ENCODE measurements at places on chromosomes 13 and 19.

DNA sequence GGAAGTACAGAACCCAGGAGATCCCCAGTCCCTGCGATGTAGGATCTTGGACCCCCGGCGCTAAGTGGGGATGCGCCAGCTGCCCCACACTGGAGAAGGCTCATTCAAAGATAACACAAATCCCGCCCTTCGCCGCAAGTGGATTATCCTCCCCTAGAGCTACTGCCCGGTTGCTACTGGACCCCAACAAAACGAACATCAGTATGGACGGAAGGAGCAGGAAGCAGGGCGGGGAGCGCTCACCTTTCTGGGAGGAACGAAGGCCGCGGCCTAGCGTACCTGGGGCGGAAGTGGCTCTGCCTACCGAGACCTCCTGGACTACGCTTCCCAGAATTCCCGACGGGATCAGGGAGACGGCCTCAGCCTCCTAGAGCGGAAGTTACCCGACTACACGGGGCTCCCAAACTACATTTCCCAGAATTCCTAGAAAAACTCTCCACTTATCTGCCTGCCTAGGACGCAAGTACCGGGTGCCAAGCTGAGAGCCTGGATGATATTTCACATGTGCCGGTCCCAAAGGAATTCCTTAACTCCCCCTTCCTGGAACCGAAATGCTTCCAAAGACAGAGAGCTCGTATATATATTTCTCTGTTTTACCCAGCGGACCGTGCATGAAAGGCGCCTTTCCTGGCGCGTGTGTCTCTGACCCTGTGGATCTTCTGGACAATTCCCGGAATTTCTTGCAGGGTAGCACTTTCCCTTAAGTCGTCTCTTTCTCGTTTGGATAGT lies at the start of gene ZNF112:
ZNF112 (minus strand) TSS at position 298 of the 729 bp plus-strand sequence. CDS start 16,141 bp downstream, outside the sequence.
- peak; percentile 95 for DNase-seq

DNA sequence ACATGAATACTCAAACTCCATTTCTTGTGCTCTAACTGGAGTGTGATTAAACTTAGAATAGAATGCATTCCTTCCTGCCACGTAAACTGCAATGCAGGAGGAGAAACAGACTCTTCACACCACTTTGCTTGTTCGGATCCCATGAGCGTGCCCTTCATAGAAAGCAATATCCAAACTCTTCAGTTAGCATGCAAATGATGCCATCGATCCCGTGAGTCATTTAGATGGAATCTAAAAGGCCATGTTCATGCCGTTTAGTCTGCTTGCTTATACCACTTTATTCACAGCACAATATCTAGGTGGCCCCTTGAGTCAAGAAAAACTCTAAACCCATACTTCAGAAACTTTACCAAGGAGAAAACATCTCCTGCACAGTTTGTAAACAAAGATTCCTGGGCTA lies 225.8 kb downstream of the OXGR1 start:
- DNase-seq, result no peak

- no peak for DNase-seq
Observed at GRCh38 chr13:92560883-92561282, 665.7 kb upstream of the GPC6 start.

DNA sequence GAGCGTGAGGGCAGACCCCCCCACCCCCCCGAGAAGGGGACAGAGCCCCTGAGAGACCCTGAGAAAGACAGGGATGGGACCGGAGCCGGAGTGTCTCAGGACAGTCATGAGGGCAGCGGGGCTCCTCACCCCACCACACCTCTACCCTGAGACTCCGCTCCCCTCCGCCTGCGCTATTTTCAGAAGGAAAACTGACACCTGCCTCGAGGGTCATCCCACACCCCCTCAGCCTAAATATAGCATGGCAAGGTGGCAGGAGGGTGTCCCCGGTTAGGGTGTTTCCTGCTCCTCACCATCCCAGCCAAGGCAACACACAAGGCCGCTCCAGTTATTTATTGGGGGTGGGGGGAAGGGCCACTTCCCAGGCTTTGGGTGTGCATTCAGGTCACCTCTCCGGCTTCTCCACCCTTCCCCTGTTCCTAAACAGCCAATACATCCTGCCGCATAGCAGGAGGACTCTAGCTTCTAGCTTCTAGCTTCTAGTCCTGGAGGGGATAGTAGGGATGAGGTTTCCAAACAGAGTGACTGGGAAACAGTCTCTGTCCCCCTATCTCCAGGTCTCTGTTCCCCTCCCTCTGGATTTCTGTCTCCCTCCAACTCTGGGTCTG lies 1.4 kb upstream of the NTF4 start:
- DNase-seq, result no peak

GRCh38 chr19:37572203-37572602 lies 22.4 kb downstream of the ZNF571 start:
- DNase-seq, result no peak

DNA sequence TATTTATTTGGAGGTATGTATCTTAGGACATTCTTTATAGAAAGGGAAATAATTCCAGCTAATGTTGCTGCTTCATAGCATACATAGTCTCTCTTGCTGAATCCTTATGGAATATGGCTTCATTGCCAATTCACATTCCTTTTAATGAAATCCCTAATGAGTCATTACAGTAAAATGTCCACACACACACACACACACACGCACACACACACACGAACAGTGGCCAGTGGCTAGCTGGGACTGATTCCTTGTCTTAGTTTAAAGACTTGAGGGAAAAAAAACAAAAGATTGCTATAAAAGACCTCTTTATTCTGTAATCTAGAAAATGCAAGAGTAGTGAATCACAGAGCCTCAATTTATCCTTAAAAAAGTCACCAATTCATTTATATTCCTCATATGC lies 301.6 kb downstream of the SLITRK6 start:
- no peak for DNase-seq

GRCh38 chr13:80224468-80224867 lies 116.5 kb downstream of the SPRY2 start:
- DNase-seq, result no peak

- DNase-seq, result no peak
Observed at GRCh38 chr19:34181111-34181864, 9.0 kb downstream of the LSM14A start.

- peak; percentile 56 for DNase-seq
Observed at GRCh38 chr13:113297370-113298042, 467 bp downstream of the LAMP1 start.

DNA sequence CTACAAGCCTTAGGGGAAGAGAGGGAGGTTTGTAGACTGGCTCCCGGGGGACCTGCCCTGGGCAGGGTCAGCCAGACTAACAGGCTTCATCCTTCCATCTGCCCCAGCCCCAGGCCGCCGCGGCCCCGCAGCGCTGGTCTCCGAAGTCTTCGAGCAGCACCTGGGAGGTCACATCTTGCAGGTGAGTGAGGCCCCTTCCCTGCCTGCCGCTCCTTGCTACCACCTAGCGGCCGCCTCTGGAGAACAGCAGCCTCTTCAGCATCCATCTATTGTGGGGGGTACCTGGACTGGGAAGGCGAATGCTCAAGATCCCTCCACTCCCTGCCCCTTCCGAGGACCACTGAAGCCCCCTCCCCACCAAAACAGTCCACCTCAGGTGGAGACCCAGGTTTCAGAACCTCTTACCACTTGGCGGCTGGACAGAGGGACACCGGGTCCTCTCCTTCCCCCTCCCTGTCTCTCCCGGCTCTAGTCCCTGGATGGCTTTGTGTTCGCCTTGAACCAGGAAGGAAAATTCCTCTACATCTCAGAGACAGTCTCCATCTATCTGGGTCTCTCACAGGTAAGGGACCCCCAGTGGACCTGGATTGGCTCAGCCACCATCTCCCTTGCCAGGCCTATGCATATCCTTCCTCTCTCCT lies 12.7 kb downstream of the NPAS1 start:
- peak; percentile 32 for DNase-seq

DNA sequence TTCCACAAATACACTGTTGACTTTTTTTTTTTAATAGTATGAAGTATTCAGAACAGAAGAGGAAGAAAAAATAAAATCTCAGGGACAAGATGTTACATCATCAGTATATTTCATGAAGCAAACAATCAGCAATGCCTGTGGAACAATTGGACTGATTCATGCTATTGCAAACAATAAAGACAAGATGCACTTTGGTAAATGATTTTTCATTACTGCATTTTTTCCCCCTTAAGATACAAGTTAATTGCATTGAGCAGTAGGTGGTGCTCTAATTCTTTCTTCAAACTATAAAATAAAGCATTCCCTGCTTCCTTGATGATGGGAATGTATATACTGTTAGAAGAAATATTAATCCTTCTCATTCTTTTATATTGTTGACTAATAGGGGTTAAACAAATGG lies 17.1 kb downstream of the UCHL3 start:
- no peak for DNase-seq

- DNase-seq, result no peak
Observed at GRCh38 chr13:56400774-56401173, 739.9 kb upstream of the PRR20A start.

DNA sequence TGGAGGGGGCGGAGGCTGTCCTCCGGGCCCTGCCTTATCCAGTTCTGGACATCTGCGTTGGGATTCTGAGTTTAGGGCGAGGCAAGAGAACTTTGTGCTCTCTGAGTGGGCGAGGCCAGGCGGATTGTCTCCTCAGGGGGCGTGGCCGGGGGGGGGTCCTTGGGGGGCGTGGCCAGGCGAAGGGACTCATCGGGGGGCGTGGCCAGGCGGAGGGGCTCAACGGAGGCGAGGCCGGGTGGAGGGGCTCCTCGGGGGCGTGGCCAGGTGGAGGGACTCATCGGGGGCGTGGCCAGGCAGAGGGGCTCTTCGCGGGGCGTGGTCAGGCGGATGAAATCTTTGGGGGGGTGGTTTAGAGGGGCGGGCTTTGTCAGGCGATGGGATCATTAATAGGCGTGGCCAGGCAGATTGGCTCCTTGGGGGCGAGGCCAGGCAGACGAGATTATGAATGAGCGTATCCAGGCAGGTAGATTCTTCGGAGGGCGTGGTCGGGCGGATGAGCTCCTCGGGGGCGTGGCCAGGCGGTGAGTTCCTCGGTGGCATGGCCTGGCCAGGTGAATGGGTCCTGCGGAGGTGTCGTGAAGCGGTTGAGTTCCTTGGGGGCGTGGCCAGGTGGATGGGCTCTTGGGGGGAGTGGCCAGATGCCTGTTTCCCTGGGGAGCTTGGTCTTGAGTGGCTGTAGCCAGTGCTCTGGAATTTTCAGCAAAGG lies 10.3 kb upstream of the CACNG7 start:
- DNase-seq, result no peak

- no peak for DNase-seq
Observed at GRCh38 chr13:45466359-45466758, 1.6 kb downstream of the COG3 start.

DNA sequence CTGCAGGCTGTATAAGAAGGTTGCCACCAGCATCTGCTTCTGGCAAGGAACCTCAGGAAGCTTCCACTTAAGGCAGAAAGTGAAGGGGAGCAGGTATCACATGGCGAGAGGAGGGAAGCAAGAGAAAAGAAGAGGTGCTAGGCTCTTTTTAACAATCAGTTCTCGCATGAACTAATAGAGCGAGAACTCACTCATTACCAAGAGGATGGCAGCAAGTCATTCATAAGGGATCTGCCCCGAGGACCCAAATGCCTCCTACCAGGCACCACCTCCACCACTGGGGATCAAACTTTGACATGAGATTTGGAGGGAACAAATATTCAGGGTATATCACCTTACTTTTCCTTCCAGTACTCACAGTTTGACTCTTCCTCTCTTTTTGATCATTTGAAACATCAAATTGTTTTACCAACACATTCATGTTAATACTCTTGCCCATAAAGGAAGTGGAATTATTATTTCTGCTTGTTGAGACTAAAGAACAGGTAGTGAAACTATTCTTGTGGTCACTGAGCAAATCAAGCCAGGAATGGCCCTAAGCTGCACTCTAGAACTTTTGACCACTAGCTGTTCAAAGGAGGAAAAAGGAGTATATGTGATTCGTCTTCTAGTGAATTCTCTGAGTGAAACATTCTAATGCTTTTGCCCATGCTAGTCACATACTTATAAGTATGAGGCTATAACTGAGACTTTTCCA lies 45.0 kb downstream of the LACC1 start:
- DNase-seq, result no peak

GRCh38 chr13:40208517-40208916 lies 457.9 kb downstream of the FOXO1 start:
- no peak for DNase-seq

DNA sequence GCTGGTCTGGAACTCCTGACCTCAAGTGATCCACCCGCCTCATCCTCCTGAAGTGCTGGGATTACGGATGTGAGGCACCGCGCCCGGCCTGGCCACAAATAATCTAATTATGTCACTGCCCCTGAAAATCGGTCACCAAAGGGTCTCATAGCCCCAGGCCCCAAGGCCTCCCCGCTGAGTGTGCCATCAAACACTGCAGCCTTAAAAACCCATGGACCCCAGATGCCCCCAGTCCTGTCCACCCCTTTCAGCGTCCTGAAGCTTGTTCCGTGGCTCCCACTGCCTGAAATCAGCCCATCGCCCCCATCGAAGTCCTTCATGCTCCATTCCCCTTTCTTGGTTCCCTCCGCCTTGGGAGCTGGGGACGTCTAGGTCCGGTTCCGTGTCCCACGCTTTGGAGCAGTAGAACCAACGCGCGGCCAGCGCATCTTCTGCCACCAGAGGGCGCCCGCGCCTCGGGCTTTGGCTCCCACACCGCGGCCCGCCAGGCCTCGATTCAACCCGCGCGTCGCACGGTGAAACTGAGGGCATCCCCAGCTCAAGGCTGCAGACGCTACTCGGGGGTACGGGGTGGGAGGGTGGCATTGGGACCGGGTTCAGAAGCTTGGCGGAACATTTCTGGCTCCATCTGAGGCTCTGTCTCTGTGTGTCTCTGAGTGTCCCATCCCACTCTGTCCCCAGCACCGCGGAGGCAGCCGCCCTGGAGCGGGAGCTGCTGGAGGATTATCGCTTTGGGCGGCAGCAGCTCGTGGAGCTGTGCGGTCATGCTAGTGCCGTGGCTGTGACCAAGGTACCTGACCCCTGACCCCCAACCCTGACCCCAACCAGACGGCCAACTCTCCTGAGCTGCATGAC lies 3.5 kb downstream of the YJEFN3 start:
- peak; percentile 25 for DNase-seq

GRCh38 chr19:55452749-55453346 lies 8.6 kb downstream of the ISOC2 start:
- DNase-seq, result peak; percentile 97
